ENCODE measurements at places on chromosomes 2 and 18.

- DNase-seq = no peak
Measured at GRCh38 chr2:75994759-75995158, 284.0 kb upstream of the GCFC2 start.

DNA sequence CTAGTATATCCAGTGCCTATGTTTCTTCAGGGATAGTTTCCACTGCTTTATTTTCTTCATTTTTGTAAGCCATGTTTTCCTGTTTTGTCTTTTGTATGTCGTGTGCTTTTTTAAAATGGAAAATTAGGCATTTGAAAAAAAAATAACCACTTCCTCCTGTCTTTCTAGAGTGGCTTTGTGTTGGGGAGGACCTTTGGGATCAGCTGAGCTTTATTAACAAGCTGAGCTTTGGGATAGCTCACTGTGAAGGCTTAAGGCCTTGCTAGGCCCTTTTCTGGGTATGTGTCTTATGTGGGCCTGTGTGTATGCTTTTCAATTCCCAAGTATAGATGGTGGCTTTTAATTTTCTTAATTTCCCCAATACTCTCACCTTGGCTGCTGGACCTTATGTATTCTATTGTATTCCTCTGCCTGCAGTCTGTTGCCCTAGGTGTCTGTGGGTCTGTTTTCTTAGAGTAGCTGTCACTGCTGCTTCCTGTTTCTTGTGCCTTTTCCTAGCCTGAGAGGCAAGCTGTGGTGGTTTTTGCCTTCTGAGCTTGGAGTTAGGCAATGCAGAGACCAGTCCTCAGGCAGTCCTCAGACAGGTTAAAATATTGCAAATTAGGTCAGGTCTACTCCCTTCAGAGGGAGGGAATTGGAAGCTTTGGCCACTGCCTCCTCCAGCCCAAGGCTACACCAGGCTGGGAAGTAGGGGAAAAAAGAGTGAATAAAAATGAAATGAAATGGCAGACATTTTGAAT is 134.7 kb downstream of the LDLRAD4 start:
- DNase-seq = no peak

- DNase-seq = no peak
Measured at GRCh38 chr18:10420561-10421352, 33.7 kb upstream of the APCDD1 start.

DNA sequence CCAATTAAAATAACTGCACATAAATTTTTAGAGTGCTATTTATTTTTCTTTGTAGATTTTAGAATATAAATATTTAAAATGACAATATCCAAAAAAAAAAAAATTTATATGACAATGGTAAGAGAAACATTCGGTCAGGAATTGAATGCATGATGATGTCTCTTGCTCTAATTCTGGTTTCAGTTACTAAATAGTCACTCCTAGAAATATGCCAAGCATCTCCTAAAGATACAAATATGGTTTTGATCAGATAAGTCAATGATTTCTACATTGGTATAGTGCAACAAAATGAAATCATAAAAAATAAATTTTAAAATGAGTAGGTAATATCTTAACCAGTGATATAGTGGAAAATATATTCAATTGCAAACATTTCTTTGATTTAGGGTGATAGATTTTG is 95.9 kb upstream of the ACKR3 start:
- DNase-seq = no peak

- no peak for DNase-seq
Measured at GRCh38 chr18:47151439-47151838, 1.1 kb upstream of the HDHD2 start.

DNA sequence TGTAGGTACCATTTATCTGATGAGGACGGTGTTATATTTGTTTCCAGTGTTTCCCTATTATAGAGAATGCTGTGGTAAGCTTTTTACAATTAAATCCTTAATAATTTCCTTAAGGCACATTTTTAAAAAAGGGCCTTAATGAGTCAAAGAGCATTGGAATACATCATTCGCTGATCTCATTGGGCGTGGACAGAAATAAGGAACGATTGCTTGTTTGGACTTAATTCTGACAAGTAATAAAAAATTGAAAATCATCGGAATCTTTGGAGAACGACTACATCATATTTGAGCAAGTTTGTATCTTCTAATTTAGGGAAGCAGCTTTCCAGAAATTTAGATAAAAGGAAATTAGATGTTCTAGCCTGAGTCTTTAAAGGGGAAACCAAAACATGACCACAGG is 11.3 kb downstream of the AGPS start:
- no peak for DNase-seq

- DNase-seq = no peak
Measured at GRCh38 chr18:67766930-67767329, 250.4 kb upstream of the DSEL start.

DNA sequence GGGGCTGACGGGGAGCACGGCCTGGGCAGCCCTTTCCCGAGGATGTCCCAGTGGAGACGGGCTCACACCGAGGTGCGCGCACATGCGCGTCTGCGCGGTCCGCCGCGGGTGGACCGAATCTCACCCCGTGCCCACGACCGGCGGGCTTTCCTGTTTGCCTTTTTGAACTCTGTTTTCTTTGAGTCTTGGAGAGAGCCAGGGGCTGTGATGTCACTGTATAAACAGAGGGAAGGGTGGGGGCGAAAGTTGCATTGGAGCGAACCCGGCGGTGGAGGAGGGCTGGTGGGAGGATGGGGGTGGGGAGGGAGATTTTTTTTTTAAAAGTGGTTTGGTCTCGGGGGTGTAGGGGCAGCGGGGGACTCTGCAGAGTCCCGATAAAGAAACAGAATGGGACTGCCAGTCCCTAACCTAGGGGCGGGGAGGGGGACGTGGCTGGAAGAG is 141.2 kb upstream of the CTAGE1 start:
- DNase-seq = no peak

DNA sequence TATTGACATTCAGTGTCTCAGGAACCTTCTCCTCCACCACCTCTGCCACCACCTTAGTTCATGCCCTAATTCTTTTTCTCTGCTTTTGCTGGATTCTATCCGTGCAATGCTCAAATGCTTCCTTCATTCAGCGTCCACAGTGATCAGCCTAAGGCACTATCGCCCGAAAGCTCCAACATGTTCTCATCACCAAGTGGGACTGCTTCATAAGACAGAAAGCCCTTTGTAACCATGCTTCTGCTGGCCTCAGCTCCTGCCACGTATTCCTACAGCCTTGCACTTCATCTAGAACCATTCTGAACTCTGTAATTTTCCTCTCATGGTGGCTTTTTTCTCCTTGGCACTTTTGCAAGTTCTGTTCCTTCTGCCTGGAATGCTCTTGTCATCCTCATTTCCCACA is 222.9 kb downstream of the HNMT start:
- DNase-seq = no peak

DNA sequence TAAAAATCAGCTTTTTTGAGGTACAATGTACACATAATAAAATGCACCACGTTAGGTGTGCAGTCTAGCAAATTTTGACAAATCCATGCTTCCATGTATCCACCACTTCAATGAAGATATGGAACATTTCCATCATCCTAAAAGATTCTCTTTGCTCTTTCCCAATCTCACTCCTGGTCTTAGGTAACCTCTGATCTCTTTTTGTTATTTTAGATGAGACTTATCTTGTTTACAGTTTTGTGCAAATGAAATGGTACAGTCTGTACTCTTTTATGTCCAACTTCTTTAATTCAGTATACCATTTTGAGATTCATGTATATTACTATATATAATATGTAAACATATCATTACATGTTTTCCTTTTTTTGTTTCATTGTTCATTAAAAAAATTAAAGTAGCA is 16.3 kb upstream of the SERPINB5 start:
- DNase-seq = no peak

DNA sequence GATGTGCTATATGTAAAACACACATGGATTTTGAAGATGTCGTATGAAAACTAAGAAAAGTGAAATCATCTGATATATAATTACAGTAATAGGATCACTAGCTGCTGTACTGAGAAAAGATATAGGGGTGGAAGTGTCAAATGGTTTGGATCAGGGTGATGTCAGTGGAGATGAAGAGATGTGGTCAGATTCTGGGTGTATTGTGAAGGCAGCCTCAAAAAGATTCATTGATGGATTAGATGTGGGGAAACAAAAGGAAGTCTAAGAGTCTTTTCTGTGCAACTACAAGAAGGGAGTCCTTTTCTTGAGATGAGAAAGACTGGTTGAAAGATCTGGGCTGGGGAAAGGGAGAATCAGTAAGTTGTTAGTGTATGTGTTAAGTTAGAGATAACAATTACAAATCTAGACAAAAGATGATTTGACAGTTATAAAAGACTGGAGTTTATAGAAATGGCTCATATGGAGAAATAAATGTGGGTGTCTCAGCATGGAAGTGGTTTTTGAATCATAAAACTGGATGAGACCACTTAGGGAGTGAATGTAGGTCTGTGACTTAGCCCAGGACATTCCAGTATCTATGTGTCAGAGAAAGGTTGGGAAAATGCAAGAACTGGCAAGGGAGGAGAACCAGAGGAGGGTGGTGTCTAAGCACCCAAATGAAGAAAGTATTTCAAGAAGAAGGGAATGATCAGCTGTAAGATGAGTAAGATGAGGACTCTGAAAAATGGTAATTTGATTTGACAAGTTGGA is 347.4 kb downstream of the PARD3B start:
- DNase-seq = no peak

GRCh38 chr2:73218298-73218697 is 4.3 kb downstream of the SMYD5 start:
- DNase-seq = no peak

DNA sequence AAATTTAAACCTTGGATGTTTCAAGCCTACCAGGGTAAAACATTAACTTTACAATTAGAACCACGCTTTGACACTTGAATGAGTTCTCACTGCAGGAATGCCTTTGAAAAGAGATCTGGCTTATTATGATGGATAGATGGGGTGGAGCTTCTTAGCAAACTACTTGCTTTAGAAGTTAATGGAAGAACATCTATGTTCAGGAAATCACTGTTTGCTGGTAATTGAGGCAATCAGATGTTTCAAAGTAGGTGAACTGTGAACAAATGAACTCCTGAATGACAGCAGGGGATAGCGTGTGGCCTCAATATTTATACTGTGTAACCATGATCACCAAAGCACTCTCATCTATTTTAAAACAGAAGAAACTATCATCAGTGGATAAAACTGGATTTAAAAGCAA is 383.6 kb downstream of the PIK3C3 start:
- no peak for DNase-seq

GRCh38 chr2:48482313-48482712 is 47.6 kb upstream of the STON1 start:
- no peak for DNase-seq

- no peak for DNase-seq
Measured at GRCh38 chr2:192091476-192091875, 103.3 kb downstream of the TMEFF2 start.

- DNase-seq = no peak
Measured at GRCh38 chr2:181991171-181991885, 5.7 kb downstream of the PPP1R1C start.

DNA sequence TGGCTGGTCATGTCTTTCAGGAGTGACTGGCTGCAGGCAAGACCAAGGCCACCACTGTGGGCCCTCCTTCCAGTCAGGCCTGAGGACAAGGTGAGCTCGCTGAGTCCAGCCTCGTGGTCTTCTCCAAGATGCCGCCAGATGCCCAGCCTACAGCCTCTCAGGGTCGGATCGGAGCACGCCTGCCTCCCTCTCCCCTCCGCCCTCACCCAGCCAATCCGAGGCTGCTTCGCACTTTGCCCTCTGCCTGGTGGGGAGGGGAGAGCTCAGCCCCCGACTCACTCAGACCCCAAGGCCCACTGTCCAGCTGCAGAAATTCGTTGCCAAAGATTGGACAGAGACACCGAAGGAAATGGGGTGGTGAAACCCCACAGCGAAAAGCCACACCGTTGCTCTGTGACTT is 33.1 kb downstream of the ATOH8 start:
- DNase-seq = no peak
